NCI-H1417 (cell line): ENCODE measurements at places on chromosomes 4 and X.

GRCh38 chr4:160316036-160316435 lies 1213.2 kb downstream of the RAPGEF2 start:
- no peak for DNase-seq

GRCh38 chr4:138894011-138894410 lies 121.6 kb upstream of the NOCT start:
- no peak for DNase-seq

GRCh38 chrX:51608126-51608525 lies 10.6 kb downstream of the CENPVL3 start:
- no peak for DNase-seq

GRCh38 chr4:168646001-168646768 lies 149.3 kb downstream of the PALLD start:
- DNase-seq: no peak

DNA sequence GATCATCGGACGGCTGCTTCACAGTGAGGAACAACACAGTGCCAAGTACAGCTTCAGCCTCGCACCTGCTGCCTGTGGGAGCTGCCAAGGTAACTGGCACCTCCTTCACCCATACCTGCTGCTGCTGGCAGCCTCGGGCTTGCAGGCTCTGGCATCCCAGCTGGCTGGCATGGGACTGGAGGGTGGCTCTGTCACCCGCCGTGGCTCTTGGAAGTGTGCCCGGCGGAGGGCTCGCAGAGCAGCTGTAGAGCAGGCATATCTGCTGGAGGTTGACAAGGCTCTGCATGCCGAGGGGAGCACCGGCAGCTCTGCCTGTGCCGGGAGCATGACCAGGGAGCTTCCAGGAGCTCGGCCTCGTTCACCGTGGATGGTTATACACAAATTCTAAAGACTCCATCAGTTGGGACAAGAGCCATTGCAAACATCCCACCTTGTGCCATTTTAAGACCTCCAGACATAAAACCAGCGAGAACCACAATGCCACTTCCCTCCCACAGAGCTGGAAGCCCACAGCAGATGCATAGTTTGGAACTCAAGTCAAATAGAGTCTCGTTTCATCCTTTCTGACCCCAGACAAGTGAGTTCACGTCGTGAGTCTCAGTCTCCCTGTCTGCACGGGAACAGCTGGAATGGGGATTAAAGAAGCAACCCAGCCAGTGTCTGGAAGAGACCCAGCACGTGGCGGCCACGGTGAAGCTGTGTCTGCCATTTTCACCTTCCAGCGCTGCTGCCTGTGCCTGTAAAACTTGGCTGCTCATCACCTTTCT lies 84.3 kb upstream of the PSAPL1 start:
- no peak for DNase-seq

DNA sequence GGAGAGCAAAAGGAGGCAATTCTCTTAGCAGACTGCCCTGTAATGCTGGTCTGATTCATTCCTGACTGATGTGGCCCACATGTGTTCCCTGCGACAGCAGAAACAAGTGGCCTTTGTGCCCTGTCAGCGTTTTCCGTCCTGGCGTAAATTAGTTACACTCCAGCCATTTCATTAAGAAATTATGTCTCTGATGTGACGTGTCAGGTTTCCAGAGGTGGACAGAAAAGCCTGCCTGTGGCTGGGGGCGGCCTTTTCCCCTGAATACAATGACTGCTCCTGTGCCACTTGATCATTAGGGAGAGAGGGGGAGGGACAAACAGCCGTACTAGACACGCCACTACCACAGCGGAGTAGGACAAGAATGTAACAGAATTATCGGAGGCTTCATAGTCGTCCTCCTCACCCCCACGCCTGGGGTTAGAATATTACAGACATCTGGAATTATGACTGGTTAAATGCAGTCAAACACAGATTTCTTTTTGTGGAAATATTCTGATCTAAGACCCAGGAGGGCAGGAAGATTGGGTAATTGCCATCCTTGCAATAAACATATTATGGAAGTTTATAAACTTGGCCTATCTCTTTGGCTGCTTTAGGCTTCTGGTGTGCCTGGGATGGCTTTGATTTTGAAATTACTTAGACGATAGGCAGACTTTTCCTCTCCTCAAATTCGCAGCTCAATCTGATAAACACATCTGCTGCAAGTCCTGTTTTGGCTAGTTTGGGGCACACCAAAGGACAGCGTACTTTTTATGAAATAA lies 146.2 kb upstream of the BCOR start:
- no peak for DNase-seq

GRCh38 chr4:183522821-183523220 lies 18.0 kb downstream of the ING2 start:
- DNase-seq: peak; percentile 3

GRCh38 chr4:55618546-55619143 lies 17.5 kb downstream of the NMU start:
- DNase-seq: no peak

GRCh38 chrX:3136161-3136961 lies 95.1 kb downstream of the ARSF start:
- no peak for DNase-seq

GRCh38 chr4:116118221-116118620 lies 967.2 kb downstream of the TRAM1L1 start:
- DNase-seq: peak; percentile 11

DNA sequence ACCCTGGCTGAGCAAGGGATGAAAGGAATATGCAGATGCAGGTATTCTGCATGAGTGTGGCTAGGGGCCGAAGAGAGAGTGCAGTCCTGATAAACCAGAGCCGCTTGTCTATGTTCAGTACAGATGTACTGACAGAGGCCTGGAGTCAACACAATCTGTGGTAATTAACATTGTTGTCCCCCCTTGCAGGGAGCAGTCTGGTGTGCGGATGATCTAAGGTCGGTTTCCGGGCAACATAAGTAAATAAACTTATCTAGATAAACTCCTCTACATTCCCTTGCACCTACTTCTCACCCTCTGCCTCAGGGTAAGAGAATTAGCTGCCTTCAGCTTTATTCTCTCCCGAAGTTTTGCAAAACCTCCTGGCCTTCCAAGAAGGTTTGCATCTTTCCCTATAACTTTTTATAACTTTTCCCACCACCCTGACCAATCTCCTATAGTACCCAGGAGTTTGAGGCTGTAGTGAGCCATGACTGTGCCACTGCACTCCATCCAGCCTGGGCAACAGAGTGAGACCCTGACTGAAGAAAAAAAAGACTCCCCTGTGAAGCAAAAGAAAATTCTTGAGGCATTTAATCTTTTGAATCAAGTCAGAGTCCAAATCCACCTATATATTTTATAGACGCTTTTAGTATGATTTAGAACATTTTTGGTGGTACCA lies 26.6 kb downstream of the SNX25 start:
- DNase-seq: no peak

GRCh38 chr4:2834001-2834921 lies 9.4 kb upstream of the ADD1 start:
- no peak for DNase-seq

- peak; percentile 50 for DNase-seq
Measured at GRCh38 chrX:14032406-14032805, 2.7 kb upstream of the GEMIN8 start.

DNA sequence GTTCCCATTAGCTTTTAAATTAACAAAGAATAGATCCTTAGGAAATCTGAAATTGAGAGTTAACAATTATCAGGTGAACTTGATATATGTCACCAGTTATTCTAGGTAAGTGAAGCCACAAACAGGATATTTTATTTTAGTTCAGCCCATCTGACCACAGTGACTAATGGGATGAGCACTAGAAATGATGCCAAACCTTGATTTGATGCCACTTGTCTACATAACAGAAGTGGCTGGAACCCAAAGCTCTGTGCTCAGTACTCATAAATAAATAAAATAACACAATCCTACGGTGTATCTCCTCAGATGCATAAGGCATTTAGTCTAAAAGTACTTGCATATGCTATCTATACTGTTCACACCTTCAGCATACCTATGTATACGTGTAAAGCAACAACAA lies 12.2 kb downstream of the SLITRK4 start:
- DNase-seq: no peak

- DNase-seq: peak; percentile 59
Measured at GRCh38 chr4:4855301-4856070, 4.0 kb upstream of the MSX1 start.

- no peak for DNase-seq
Measured at GRCh38 chr4:113733685-113734084, 27.9 kb downstream of the CAMK2D start.

- no peak for DNase-seq
Measured at GRCh38 chrX:38750551-38750950, 50.7 kb upstream of the MID1IP1 start.

- no peak for DNase-seq
Measured at GRCh38 chrX:118437283-118437682, 58.3 kb upstream of the DOCK11 start.

- DNase-seq: no peak
Measured at GRCh38 chr4:169068423-169068822, 58.4 kb upstream of the CBR4 start.

GRCh38 chrX:13754765-13755164 lies 20.2 kb downstream of the OFD1 start:
- no peak for DNase-seq

- no peak for DNase-seq
Measured at GRCh38 chr4:145487631-145488030, 6.0 kb downstream of the SMAD1 start.

GRCh38 chr4:150217192-150217591 lies 138.9 kb downstream of the DCLK2 start:
- peak; percentile 61 for DNase-seq

DNA sequence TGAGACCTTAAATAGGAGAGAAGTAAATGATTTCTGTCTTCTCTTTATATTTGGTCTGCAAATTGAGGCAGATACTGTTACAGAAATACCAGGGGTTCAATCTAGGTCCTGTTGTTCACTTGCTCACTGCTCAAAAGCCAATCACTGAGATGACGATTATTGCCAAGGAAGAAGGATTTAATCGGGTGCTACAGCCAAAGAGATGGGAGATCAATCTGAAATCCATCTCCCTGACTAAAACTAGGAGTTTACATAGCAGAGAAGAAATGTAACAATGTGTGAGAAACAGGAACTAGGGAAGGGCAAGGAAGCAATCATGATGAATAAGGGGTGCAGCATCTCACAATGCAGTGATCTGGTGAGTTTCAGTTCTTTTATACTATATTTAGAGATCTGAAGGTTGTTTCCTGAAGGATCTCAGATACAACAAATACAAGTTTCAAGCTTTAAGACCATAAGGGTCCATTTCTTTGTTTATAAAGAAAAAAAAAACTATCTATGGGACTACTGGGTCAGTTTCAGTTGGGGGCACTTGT lies 117.9 kb upstream of the FAM9B start:
- DNase-seq: no peak

DNA sequence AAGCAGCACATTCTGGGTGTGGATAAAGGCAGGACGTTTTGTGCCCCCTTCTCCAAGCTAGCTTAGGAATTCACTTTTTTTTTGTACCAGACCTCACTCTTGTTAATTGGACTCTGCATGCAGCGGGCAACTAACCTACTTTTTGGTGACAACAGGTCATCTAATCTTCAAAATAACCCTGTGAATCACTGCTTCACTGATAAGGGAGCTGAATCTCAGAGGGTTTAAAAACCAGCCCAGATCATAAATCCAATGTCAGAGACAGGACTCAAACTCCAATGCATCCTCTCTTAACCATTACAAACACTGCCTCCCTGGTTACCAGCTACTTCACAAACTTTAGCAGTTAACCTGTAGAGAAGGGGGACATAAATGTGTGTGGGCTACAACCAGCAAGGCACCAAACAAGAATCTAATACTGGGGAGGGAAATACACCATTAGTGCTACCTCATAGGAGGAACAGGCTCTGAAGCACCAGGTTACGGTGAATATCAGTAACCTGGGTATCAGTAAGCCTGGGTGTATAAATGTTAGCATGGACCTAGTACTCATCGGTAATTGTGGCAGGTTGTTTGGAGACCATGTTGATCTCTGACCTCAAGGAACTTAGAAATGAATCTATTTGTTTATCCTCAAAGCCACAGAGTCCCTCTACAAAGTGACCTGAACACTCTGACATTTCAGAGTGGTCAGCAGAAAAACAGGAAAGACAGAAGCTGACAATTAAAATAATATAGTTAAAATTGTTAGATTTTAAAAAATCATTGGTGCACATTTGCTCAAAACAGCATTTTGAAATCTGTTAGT lies 2.6 kb downstream of the TIFA start:
- DNase-seq: no peak

- DNase-seq: no peak
Measured at GRCh38 chrX:72126048-72126415, 5.7 kb downstream of the RTL5 start.

GRCh38 chr4:21949073-21949457 lies 493 bp upstream of the KCNIP4 start:
- DNase-seq: peak; percentile 50

GRCh38 chr4:43481526-43481925 lies 589.0 kb downstream of the GRXCR1 start:
- DNase-seq: no peak

DNA sequence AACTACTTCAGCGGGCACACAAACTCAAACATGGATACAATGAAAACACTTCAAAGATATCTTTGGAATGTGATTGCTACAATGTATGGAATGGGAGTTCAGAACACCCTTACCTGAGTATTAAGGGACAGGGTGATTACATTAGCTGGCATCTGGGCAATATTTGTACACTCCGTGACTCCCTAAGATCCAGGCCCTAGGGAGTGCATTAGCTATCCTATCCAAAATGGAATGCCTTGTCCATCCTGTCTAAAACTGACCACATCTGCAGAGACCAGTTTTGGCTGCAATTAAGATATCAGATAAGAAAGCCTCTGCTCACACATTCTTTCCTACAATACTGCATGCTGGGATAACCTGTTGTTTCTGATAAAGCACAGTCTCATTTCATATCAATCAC lies 176.6 kb upstream of the EMCN start:
- DNase-seq: no peak

DNA sequence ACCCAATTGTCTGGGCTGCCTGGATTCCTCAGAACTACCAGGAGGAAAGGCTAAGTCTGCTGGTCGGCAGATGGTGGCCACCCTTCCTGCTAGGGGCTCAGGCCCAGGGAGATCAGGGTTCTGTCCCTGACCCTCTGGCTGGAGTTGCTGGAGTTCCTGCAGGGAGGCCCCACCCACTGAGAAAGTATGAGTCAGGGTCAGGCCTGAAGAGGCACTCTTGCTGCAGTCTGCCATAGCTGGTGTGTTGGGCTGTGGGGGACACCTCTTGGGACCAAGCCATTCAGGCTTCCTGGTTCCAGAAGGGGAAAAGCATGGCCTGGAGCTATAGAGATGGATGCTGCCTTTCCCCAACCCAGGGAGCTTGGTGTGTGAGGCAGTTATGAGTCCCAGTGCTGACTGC lies 40.4 kb upstream of the PCDH18 start:
- DNase-seq: no peak

- no peak for DNase-seq
Measured at GRCh38 chr4:10212901-10213300, 96.3 kb upstream of the WDR1 start.
